Retina (tissue), 1 donor: ENCODE measurements at places on chromosomes 3 and 15.

DNA sequence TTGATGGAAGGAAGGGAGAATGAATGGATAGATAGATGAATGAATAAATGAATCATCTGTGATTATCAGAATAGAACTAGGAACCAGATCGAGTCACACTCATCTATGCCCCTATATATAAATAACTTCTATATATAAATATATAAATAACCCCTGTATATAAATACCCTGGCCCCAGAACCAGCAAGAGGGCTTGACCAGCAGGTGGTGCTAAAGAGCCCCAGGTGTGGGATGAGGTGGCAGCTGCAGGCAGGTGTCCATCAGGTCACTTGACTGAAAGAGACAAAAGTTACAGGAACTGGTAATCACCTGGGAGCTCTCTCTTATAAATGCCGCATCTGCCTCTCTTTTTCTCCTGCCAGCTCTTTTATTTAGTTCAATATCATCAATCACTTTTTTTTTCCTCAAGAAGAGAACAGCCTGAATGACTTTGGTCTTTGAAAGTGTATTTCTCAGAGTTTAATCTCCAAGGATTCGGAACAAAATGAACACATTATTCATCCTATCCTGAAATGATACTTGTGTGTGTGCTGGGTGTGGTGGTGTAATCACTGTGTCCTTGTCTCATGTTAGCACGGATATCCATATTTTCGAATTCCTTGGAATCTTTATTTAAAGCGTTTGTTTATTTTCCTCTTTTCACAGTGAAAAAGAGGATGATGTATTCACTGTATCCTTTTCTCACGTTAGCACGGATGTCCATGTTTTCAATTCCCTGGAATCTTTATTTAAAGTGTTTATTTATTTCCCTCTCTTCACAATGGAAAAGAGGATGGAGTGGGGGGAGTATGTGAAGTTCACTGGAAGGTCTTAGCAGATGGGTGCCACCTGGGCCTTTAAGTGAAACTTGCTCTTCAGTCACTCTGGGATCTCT, 35.4 kb upstream of the ATG7 start:
- no peak for DNase-seq

DNA sequence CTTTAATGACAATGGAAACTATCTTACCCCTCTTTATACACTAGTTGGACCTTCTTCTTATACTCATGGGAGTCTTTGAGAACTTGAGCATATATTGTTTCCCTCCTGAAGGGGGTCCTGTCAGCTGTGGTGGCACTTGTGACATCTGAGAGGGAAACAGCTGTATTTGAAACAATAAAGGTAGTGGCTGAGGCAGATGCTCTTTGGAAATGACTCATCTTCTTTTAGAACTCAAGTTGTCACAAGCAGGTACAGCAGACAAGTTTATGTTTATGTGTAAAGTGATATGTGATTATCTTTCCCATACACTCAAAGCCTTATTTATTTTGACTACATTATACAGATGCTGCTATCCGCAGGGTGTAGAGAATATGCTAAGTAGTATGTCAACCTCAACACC, 220.0 kb upstream of the GRM7 start:
- no peak for DNase-seq

- no peak for DNase-seq
Observed at GRCh38 chr15:29612096-29612495, 210.2 kb downstream of the TJP1 start.

- DNase-seq: no peak
Observed at GRCh38 chr3:187725224-187725623, 20.0 kb downstream of the BCL6 start.

- no peak for DNase-seq
Observed at GRCh38 chr15:81030301-81030750, 29.6 kb downstream of the TLNRD1 start.

- peak; percentile 86 for DNase-seq
Observed at GRCh38 chr15:89361451-89362202, 27.0 kb upstream of the POLG start.

DNA sequence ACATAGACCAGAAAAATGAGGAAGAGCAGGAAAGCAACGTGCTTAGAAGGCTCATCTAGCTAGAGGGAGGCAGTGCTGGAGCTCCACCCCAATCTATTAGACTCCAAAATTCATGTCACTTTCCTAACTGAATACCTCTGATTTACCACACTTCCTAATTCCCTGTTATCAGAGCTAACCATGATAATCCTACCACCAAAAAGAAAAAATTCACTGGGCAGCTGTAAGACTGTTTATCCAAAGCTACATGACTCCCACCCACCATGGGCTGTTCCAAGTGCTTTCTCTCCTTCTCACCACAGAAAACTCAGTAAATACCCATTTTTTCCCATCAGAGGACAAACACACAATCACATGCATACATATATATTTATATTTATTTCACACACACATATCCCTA, 479.5 kb upstream of the WNT5A start:
- DNase-seq: no peak
